ENCODE measurements at places on chromosomes 5 and 9. TPM values are rescaled to one million over a fixed set of nuclear protein-coding genes. Genes with fewer than 3 reads are reported as not detected.

ACTBL2 gene
- not detected for total RNA-seq

AKNA gene
- 3.3 TPM for total RNA-seq

DNA sequence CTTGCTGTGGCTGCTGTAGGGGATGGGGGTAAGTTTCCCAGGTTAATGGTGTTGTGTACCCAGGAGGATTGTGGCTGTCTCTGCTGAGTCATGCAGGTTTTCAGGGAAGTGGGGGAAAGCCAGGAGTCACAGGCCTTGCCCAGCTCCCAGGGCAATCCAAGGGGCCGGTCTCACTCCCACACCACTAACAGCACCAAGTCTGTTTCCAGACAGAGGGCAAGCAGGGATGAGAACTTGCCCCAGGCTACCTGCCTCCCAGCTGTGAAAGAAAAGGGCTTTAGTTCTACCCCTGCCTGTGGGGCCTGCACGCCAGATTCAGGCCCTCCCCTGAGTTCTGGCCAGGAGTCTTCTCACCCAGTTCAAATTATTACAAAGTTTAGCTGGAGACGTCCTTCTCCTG, 579.8 kb upstream of the ST8SIA4 start:
- no peak for DNase-seq

DNA sequence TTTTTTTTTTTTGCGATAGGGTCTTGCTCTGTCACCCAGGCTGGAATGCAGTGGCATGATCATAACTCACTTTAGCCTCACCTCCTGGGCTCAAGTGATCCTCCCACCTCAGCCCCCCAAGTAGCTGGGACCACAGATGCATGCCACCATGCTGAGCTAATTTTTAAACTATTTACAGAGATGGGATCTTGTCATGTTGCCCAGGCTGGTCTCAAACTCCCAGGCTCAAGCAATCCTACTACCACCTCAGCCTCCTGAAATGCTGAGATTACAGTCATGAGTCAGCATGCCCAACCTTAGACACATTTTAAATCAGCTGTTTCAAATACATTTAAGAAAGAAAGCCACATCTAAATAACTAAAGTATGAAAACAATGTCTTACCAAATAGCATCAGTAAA, 439.0 kb downstream of the EBF1 start:
- DNase-seq, result no peak

DNA sequence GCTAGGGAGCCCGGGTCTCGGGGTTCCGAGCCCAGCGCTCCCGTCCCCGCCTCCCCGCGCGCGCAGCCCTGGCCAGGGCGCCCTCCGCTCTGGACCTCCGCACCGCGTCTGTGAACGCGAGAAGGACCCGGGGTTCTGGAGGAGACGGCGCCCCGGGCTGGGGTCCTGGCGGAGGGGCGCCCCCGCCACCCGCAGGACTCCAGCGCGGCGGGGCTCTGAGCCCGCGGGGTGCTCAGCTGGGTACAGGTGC, 431 bp downstream of the TMOD1 start:
- DNase-seq, result no peak

Data from frontal cortex (tissue), 4 donors.